Mammary epithelial cell (primary cell): ENCODE measurements at places on chromosomes 7 and 10. TPM values are rescaled to one million over a fixed set of nuclear protein-coding genes. Genes with fewer than 3 reads are reported as not detected.
A peak's percentile ranks its signal among the peaks of the same experiment; 100 is the strongest.

- DNase-seq = no peak
Observed at GRCh38 chr7:116527521-116527920, 2.7 kb downstream of the CAV1 start.

The CALML5 gene
- 0.32 TPM for polyA plus RNA-seq

The ACTL6B gene
- polyA plus RNA-seq = not detected

The EIF5AL1 gene
- 4.1 TPM for polyA plus RNA-seq

DNA sequence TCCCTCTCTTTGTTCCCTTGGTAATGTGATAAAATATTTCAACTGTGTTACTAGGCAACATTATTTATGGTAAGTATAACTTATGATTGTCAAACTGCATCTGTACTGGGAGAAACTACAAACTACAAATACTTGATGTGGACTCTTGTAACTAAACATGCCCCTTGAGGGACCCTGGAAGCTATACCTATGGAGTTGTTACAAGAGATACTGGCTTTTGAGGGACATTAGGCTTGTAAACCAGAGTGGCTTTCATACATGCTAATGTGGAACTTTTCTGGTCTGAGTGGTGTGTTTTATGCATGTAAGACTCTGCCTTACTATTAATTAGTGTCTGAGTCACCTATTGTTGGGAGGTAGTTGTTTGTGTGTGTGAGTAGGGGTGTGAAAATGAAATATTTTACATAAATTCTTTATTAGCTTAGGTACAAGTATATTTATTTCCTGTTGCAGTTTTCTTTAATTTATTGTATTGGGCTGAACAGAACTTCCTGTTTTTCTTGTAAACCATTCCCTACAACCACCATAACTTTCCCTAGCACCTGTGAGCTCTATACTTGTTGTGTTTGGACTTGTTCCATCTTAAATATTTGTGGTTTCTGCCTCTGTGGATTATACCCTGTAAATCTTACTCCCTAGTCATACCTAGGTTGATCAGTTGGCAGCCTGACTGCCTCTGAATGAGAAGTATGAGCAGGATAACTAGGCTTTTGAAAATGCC is 49.8 kb downstream of the STK31 start:
- peak; percentile 85 for DNase-seq

GRCh38 chr7:140577651-140578050 is 63.0 kb downstream of the DENND2A start:
- no peak for DNase-seq

DNA sequence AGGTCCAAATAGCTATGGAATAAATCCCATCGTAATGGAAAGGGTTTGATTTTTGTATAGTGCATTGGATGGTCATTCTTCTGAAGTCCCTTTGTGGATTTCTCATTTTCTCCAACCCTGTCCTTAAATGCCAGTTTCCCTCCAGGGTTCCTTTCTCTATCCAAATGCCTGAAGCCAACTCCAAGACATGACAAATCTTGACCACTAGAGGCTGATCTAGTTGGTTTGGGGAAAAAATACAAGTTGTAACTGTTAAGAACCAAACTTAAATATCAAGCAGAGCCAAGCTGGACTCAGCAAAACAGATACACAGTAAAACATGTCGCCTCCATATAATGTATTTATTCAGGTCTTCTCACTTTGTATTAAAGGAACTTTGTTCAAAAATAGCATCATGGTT is 28.7 kb downstream of the FRMD4A start:
- DNase-seq = peak; percentile 7

DNA sequence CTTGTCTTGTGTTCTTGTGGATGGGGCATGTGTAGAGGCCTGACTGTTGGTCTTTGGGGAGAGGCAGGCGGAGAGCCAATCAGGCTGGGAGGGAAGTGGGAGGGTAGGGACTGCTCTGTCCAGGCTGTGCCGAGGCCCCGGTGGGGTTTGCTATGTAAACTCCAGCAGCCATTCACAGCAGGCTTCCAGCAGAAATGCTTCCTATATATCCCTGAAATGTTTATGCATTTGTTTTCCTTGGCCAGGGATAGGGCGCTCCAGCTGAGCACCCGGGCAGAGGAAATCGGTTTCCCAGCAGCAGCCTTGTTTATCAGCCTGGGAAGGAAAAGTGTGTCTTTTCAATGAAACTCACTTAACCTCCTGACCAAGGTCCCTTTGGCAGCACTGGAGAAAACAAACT is 18.3 kb upstream of the AQP1 start:
- no peak for DNase-seq

DNA sequence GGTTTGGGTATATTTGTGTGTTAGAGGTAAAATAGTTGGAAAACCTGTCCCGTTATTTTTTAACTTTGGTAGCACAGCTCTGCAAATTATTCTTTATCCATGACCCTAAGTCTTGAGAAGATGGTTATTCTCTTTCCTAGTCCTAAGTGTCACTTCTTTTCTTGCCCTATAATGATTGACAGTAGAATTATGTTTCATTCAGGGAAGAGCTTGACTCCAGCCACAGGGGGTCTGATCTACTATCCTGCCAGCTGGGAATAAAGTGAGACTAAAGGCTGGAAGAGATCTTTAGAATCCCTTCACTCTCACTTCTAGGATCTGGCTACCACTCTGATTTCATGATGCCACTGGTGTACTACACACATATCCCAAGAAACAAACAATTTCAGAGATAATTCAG is 90.4 kb downstream of the PHTF2 start:
- DNase-seq = no peak

The LIPN gene
- not detected for polyA plus RNA-seq
